ENCODE measurements at places on chromosomes 3 and 15.

GRCh38 chr3:46844397-46844796 lies 18.8 kb downstream of the MYL3 start:
- DNase-seq = no peak

- DNase-seq = no peak
Observed at GRCh38 chr15:43165801-43166325, 19.3 kb upstream of the CCNDBP1 start.

- DNase-seq = no peak
Observed at GRCh38 chr3:111819927-111820326, 39.1 kb upstream of the PHLDB2 start.

- DNase-seq = peak; percentile 86
Observed at GRCh38 chr3:78139166-78139565, 1099.3 kb downstream of the ROBO2 start.

- DNase-seq = no peak
Observed at GRCh38 chr3:148534089-148534988, 163.4 kb upstream of the AGTR1 start.

GRCh38 chr3:141123677-141124410 lies 72.7 kb downstream of the SPSB4 start:
- DNase-seq = no peak

DNA sequence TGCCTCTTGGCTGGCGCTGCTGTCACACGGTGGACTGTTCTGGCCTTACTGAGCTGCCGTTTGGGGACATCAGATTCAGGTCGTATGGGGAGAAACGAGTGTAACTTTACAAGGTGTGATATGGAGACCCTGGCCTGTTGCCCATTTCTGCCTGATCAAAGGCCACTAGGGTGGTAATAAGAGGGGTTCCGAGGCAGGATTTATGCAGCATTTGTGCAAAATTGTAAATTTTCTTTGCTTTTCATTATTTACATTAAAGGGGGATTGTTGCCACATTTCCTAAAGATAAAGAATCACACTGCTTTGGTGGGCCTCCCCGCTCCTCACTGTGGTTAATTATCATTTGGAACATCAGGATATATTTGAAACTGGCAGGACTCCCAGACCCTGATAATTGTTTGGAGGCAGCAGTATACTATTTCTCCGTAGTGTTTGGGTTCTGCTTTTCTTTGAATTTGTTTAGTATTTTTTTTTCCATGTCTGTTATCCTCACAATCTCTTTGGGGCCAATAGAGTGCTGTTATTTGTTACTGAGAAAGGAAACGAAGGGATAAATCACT lies 891 bp downstream of the NXPE3 start:
- peak; percentile 7 for DNase-seq

DNA sequence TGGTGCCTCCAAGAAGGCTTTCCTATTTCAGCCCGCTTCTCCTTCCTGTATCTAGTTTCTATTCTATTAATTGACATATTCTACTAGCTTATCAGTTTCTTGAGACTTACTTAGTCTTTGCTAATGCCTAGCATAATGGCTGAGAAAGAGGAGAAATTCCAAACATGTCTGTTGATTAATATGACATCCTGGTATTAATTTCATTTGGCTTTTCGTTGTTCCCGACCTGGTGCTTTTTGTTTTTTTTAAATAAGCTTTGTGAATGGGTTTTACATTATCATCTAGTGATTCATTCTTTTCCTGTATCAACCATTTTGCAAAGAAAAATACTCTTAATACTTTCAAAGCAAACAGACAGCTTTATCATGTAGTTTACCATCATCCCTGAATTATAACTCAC lies 13.1 kb downstream of the WDR53 start:
- no peak for DNase-seq

DNA sequence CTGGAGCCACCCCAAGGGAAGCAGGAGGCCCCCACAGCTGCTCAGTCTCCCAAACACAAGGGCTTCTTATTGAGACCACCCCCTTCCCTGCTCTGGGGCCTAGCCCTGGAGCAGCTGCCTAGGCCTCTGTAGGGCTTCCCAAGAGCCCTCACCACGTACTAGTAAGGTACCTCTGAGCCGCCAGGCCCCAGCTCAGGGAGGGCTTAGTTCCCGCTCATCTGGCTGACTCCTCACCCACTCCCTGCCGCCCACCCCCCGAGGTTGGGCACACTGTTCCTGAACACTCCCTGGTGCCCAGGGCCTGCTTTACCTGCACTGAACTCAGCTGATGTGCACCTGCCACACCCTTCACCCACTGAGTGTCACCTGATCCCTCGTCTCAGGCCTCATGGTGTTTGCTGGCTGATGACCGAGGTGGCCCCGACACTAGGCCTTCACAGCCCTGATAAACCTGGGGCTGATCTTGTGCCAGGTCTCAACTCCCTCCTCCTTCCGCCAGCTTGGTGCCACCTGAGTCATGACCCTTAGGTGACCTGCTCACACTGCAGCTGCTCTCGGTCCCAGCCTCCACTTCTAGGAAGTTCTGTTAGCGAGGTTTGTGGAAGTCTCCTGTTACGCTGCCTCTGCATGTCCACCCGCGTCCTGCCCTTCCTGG lies 18.0 kb upstream of the SPTBN5 start:
- DNase-seq = no peak

DNA sequence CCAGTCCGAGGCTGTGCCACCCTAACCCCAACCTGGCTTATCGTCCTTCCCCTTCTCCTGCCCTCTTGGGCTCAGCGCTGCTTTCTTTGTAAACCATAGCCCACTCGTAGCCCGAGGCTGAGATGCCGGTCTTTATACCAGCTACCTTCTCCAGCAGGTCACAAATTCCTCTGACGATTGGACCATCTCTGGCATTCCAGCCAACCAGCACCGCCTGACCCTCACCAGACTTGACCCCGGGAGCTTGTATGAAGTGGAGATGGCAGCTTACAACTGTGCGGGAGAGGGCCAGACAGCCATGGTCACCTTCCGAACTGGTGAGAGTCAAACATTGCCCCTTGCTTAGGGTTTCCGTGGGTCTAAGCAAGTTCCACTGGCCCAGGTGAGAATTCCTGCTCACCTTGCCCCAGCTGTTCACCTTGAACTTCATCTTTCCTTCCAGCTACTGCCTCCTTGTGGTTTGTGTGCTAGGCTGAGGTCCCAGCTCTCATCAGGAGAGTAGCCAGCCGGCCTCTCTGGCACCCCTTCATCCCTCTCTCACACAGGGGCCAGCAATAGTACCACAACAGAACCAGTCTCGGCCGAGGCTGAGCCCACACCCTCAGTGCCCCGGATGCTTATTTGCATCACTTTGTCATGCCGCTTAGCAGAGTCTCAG lies 66.7 kb downstream of the BOC start:
- DNase-seq = no peak

DNA sequence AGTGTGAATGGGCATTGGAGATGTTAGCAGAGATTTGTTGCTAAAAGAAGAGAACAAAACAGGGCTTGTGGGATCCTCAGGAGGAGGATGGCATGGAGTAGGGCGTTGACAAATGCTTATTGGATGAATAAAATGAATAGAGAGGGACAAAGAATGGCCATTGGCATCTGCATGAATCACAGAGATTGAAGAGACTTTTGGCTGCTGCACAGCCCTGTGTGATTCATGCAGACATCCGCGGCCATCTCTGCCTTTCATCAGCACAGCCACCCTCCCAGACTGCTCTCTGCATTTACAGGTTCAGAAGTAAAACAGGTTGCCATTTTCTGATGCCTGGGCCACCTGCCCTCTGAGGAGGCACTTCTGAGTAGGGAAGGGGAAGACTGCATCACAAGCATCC lies 397.9 kb downstream of the EPHB1 start:
- no peak for DNase-seq

DNA sequence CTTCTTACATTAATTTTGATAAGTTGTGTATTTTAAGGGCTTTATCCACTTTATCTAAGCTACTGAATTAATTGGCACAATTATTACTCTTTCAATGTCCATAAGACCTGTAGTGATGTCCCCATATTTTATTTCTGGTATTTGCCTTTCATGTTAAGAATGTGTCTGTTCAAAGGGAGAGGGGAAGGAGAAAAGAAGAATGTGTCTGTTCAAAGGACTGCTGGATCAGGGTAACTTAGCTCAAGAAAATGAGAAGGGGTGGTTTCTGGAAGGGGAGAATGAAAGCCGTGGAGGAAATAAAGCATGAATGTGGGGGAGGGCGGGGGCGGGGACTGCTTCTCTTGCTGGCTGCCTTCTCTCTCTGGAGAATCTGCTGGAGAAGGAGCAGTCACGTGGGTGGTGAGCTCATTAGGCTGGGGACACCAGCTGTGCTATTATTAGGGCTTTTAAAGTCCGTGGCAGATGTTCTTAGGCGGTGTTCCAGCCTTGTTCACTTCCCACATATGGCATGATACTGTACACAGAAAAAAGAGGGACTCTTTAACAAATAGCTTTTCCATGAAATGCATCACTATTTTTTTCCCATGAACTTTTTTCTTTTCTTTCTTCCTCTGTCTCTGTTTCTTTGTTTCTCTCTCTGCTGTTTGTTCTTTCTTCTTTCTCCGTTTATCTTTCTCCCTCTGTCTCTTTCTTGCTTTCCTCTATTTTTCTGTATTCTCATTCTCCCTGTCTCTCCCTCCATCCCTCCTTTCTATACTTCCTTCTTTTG lies 63.7 kb upstream of the ULK4 start:
- DNase-seq = peak; percentile 96

Data from astrocyte (in vitro differentiated cells and primary cell).